Left kidney (tissue), 8 donors: ENCODE measurements at places on chromosomes 6 and 20. TPM values are rescaled to one million over a fixed set of nuclear protein-coding genes. Genes with fewer than 3 reads are reported as not detected.

CDC40 gene
- polyA plus RNA-seq = 43.7 TPM

BTNL2 gene
- polyA plus RNA-seq = 3.4 TPM

TRIM10 gene
- polyA plus RNA-seq = 0.27 TPM

TSBP1 gene
- polyA plus RNA-seq = 0.27 TPM

ZSCAN16 gene
- 13.1 TPM for polyA plus RNA-seq

GGTLC1 gene
- polyA plus RNA-seq = not detected

PI3 gene
- polyA plus RNA-seq = not detected

DPPA5 gene
- polyA plus RNA-seq = not detected

STMN3 gene
- polyA plus RNA-seq = 22.7 TPM

DEFB121 gene
- polyA plus RNA-seq = not detected

SNX3 gene
- 203 TPM for polyA plus RNA-seq

ADGB gene
- polyA plus RNA-seq = 0.62 TPM

PSORS1C2 gene
- polyA plus RNA-seq = 0.15 TPM

CNR1 gene
- polyA plus RNA-seq = 1.5 TPM
